T-helper 2 cell (primary cell): ENCODE measurements at places on chromosomes 4 and X.

GRCh38 chr4:149857446-149857845, 41.8 kb upstream of the IQCM start:
- DNase-seq: no peak

DNA sequence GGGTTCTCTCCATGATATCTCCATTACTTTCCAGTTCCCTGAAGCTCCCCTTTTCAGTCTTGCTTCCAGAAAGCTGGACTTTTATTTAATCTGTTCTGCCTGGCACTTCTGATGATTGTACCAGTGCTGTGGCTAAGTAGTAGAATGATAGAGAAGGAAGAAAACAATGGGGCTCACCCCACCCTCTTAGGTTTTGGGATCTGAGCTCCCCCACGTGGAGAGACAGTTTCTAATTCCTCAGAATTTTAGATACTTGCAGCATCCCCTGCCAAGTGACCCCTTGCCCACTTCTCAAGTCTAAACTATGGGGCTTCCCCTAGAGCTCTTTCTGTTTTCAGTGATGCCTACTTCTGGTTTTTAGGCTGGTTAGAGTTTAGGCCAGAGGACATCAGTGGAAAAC, 73.9 kb downstream of the GC start:
- DNase-seq: no peak

DNA sequence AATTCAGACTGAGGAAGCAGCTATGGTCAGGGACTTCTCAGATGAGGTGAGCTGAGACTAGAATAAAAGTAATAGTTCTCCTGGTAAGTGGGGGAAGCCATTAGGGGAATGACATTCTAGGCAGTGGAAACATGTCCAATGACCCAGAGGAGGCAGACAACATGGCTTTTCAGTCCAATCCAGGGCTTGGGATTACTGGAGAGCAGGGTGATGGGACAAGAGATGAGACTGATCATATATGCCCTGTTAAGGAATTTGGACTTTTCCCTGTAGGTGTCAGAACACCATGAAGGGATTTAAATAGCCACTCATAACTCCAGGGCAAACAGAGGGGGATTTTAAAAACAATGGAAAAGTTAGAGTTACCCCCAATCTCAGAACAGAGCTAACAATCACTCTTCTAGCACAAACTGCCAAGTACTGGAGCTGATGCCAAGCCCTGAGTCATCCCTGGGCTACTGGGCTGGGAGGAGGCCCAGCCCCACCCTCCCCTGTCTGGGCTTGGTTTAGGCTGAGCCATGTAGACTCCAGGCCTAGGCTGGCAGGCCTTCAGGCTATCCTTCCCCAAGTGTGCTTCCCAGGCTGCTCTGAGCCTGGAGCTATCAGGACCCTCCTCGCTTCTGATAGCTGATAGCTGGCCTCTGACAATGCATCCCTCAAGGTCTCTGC, 22.7 kb upstream of the MSN start:
- DNase-seq: no peak

- DNase-seq: no peak
Measured at GRCh38 chrX:46268412-46268811, 276.8 kb downstream of the ZNF674 start.

DNA sequence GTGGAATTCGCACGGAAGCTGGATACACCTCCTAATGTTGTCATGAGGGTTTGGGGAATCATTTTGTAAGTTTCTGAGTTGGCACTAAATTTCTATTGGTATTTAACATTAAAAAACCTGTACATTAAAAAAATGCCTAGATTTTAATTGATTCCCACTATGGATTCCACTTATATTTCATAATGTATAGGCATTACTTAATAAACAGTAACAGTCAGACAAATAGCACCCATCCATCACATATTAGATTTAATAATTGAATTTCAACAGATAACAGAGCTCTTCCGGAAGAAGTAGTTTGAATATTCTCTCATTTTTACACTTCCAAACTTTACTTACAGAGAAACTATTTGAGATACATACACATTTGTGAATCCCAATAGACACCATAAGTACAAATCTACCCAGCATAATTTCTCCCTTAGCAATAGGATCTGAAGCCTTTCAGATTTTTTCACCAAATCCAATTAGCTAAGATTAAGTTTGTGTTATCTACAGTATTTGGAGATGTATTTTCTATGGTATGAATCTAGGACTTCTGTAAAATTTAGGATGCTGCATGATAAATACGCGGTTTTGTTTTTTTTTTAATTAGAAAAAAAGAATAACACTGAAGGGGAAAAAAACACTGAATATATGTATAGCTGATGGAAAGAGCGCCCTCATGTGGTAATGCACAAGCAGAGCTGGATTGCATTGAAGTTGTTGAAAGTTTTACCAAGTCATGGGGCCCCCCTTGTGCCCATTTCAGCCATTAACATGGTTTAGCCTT, 12.2 kb upstream of the ODAM start:
- DNase-seq: peak; percentile 48

GRCh38 chr4:5133201-5133600, 81.9 kb downstream of the STK32B start:
- DNase-seq: no peak

DNA sequence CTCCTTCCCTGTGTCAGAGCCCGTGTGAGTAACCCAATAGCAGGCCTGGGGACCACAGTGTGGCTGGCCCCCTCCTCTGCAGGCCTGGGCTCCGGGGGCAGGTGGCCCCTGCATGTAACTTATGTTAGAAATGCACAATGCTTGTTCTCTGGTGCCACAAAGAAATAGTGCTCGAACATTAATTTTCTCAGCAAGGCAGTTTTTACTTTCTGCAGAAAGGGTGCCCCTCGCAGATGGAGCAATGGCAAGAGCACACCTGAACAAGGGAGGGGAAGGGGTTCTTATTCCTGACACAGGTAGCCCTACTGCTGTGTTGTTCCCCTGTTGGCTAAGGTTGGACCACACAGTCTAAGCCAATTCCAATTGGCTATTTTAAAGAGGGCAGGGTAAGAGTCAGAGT, 17.1 kb downstream of the TACC3 start:
- no peak for DNase-seq

DNA sequence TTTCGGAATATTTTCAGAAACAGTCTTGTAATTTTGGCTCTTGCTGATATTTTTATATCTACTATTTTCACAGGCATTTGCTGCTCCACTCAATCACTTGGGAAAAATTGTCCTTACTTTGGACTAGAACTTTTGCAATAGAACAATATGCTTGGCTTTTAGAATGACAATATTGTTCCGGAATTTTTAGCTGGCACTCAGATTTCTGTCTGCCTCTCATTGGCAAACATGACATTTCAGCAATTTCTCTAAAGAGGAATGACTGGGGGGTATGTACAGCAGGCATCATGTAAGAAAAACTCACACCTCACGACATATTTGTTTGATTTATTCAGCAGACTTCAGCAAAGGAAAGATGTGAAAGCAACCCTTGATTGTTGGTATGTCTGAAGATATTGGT, 243.6 kb upstream of the GPRIN3 start:
- DNase-seq: no peak

DNA sequence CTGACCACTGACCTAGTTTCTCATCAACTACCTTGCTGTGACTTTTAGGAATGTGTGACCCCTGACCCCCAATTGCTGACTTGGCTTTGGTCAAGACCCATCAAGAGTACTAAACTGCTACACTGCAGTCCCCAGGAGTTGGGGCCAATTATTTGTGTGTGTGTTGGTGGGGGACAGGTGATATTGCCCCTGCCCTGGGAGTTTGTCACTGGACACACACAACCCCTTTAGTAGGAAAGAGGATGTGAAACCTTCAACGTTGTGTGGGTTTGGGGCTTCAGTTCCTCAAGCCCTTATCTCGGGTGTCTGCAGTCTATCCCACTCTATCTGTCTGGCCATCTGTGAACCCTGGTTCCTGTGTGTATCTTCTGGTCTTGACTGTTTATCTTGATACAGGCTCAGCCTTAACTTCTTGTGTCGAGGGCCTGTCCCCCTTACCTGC, 6.5 kb downstream of the SASH3 start:
- DNase-seq: no peak

- DNase-seq: no peak
Measured at GRCh38 chr4:170231377-170231776, 141.6 kb upstream of the AADAT start.

- DNase-seq: no peak
Measured at GRCh38 chrX:48617542-48618340, 20.4 kb downstream of the WDR13 start.

GRCh38 chr4:103443324-103443723, 245.2 kb upstream of the CENPE start:
- no peak for DNase-seq

- no peak for DNase-seq
Measured at GRCh38 chr4:154822775-154823174, 41.7 kb downstream of the RBM46 start.

DNA sequence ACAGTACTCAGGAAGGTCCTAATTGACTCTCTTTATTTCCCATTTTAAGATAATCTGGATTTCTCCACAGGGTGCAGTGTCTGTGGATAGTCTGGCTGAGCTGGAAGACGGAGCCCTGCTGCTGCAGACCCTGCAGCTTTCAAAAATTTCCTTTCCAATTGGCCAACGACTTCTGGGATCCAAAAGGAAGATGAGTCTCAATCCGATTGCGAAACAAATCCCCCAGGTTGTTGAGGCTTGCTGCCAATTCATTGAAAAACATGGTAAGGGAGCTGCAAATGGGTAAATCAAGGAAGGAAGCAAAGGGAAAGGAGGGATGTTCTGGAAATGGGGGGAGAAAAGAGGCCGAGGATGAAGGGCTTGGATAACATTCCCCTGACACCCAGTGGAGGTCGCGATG, 26.0 kb downstream of the ARHGAP36 start:
- DNase-seq: no peak

GRCh38 chr4:137069473-137069872, 462.8 kb downstream of the PCDH18 start:
- DNase-seq: no peak

DNA sequence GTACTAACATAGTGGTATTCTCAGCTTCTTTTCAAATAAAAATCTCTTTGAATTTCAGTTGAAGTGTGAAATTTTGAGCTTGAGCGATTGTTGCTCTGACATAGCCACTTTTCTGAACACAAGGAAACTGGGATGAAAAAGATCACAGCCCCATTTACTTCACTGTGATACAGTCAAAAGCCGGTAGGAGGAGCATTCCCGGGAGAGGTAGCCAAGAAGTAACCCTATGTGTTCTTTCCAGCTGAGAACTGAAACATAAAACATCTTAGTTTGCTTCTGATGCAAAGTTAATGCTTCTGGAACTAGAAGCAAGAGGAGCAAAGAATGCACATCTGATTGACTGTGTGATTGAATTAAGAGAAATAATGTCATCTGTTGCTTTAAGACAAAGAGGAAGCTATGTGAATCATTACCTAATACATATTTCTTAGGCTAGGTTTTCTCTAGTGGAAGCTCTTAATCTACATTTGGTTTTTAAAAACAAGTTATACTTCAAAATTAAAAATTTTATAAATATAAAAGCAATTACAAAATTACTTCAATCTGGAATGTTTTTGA, 88.3 kb upstream of the UNC5C start:
- DNase-seq: no peak

GRCh38 chr4:16289897-16290554, 63.8 kb upstream of the TAPT1 start:
- DNase-seq: no peak

DNA sequence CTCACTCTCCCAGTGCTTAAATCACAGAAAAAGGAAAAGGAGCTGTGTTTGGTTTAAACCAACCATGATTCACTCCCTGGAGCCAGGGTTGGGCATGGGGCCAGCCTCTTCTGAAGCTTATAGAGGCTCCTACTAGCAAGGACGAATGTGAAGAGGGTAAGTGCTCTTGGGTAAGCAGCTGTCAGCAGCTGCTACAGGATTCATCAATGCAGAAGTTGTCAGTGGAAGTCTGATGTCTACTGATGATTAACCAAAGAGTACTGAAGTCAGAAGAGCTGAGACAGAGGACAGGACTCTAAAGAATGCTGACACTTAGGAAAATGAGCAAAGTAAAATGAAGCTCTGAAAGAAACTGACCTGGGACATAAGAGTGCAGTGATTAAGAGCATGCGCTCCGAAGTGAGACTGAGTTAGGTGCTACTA, 32.7 kb upstream of the JADE1 start:
- DNase-seq: no peak

DNA sequence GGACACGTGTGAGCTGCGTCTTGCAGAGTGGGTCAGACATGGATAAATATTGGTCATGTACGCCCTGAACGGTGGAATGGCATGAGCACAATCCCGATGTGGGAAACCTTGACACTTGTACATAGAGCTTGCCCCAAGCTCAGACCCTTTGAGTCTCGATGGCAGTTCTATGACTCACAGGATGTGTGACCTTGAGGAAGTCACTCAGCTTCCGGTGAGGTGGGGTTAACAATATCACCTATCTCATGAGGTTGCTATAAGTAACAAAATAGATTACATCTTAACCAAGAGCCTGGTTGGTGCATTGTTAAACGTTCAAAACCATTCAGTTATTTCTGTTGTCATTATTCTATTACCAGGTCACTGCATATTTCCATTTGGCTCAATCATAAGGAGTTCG, 109.1 kb upstream of the TBL1X start:
- no peak for DNase-seq

DNA sequence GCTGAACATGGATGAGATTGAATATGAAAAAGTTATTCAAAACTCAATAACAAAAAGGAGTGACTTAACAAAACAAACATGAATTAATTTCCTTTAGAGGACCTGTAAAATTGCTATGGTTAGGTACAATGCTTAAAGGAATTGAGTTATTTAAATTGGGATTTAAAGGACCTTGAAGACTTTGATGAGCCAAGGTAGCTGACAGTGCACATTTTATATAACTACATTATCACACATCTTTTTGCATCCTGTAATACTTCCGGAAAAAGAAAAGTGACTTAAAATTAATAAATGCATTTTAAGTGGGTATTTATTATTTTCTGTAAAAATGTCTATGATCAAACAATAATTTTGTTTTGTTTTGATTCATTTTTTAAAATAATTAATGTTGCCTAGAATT, 964.8 kb upstream of the SLIT2 start:
- DNase-seq: no peak

DNA sequence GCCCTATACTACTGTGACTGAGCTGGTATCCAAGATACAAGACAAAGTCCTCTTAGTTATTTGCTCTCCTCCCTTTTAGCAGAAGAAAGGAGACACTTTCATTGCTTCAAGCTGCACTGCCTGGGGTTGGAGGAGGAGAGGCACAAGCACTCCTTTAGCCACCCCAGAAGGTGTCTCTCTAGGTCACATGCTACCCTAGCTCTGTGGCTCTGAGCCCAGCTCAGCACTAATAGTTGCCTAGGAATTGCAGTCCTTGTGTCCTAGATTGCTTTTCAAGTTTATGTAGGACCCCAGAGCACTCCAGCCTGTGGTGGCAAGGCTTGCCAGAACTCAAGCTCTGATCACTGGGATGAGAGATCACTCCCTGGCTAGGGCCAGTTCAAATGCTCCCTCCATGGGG, 24.4 kb upstream of the LHFPL1 start:
- DNase-seq: no peak
